ENCODE measurements at places on chromosomes 6 and 20. TPM values are rescaled to one million over a fixed set of nuclear protein-coding genes. Genes with fewer than 3 reads are reported as not detected.
A peak's percentile ranks its signal among the peaks of the same experiment; 100 is the strongest.

Gene MCCD1
- not detected for polyA plus RNA-seq

Gene LY6G6C
- not detected for polyA plus RNA-seq

- DNase-seq, result peak; percentile 10
These were observed 1.2 kb upstream of the RAB22A start for GRCh38 chr20:58308290-58308679.

DNA sequence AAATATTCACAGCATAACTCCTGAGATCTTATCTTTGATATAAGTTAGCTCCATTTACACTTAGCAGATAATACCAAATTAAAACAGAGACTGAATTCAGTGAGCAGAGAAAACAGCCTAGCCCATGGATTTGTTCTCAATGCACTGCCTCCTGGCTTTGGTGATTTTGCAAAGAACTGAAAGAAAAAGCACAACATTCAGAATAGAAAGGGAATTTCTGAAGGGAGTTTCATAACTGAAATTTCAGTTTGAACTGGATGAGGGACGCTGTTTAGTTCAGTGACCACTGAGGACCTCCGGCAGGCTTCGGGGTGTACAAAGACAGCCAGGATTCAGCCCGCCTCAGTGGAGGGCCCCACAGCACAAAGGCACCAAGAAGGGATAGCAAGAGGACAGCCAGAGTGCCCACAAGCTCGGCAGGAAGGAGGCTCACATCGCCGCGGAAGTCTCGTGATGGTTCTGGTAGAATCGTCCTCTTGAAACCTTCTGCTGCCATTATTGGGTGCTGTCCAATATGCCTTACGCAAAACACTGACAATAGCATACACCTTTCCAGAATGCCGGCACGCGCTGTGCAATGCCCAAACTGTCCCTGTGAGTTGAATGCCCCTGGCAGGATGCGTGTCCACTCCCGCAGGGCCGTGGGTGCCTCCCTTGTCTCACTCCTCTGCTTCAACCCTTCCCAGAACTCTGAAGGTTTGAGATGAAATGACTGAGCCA is 9.7 kb upstream of the IRF4 start:
- no peak for DNase-seq

GRCh38 chr6:34027445-34027936 is 118.4 kb downstream of the GRM4 start:
- peak; percentile 69 for DNase-seq

GRCh38 chr6:16837217-16837972 is 76.1 kb upstream of the ATXN1 start:
- DNase-seq, result no peak

- no peak for DNase-seq
These were observed 75.4 kb downstream of the PERP start for GRCh38 chr6:138031850-138032249.

- DNase-seq, result no peak
These were observed 137.0 kb downstream of the IMPG1 start for GRCh38 chr6:75935473-75935793.

GRCh38 chr6:7821426-7821825 is 89.2 kb downstream of the TXNDC5 start:
- DNase-seq, result no peak
